ENCODE measurements at places on chromosomes 6 and 20.

GRCh38 chr20:20597966-20598365, 114.5 kb downstream of the RALGAPA2 start:
- DNase-seq = no peak

DNA sequence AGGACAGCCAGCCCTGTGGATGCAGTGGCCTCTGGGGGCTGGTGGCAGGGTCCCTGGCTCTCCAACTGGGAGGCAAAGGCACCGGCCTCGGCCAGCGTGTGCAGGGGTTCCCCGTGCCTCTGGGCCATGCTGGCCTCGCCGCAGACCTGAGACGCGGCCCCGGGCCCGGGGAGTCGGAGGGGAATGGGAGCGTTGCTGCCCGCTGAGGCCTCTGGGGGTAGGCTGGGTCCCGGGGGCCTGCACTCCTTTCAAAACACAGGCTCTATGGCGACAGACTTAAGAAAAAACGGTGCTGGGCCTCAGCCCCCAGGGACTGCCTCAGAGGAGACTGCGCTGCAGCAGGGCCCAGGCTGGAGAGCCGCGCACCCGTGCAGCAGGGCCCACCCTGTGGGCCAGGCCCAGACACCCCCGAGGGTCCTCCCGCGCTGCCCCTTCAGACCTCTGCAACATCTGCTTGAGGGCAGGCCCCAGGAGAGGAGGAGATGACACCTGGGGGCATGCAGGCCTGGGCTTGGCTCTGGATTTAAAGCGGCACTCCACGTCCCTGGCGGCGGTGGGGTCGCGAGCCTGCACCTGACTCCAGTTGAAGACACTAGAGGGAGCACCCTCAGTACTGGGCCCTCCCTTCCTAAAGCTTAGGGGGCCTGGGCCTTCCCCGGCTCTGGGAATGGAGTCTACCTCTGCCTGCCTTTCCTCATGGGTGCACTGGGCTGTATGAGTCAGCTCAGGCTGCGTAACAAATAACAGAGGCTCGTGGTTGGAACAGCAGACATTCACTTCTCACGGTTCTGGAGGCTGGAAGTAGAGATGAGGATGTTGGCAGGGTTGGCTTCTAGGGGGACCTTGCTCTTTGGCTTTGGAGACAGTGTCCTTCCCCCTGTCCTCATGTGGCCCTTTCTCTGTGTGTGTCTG, 117.4 kb upstream of the RPS6KA2 start:
- no peak for DNase-seq

DNA sequence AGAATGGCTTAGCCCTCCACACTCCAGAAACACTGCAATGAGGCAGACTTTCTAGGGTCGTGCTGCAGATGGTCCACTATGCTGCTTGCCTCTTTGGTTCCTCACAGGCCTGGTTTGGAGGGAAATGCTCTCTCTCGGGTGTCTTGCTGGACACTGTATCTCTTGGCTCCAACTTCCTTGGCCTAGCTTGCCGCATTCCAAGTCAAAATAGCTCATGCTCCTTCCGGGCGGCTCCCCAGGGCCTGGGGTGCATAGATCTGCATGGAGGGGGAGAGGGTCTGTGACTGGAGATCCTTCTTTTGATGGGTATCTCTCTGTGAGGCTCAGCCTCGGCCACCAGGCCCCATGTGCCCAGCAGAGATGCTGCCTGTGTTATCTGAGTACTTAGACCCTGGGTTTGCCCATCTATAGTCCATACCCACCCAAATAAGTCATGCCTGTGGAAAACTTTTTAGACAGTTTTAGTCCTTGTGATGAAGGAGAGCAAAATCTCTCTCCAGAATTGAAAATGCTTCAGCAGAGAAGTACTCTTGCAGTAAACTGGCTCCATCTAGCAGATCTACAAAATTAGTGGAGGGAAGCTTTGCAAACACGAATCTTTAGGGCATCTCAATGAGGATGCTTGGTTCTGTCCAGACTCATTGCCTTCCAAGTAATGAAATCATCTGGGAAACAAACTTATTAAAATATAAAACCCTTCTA, 264.1 kb upstream of the RIN2 start:
- DNase-seq = no peak

DNA sequence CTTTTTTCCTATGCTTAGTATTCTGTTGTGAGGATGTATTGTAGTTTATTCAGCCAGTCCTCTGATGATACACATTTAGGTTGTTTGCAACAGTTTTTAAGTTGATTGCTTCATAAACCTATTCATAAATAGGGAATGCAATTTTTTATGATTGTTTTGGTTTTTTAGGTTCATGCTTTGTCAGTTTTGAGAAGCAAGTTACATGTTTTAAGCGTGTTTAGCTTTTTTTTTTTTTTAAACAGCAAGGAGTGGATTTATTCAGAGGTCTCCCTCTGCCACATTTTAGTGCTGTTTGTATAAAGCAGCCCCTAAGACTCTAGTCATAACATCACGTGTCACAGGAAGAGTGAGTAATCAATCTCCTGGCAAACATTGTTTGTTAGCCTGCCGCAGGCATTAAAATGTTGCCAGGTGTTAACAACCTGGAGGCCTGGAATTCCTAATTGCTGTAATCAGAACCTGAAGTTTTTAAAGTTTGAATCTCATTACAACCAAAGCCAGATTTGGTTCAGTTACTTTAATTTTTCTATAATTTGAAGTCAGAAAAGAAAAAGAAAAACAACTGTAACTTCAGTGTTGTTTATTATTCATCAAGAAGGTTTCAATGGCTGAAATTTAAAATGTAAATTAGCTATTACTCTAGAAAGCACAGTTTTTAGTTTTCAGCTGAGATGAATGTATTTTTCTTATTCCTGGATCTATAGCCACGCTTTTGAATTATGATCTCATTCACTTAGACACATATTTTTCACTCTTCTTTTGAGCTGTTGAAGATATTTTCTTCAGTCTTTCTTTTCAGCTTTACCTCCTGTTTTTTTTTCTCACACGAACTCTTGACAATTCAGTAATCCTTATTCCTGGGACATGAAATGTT, 59.2 kb downstream of the KCNS1 start:
- no peak for DNase-seq

DNA sequence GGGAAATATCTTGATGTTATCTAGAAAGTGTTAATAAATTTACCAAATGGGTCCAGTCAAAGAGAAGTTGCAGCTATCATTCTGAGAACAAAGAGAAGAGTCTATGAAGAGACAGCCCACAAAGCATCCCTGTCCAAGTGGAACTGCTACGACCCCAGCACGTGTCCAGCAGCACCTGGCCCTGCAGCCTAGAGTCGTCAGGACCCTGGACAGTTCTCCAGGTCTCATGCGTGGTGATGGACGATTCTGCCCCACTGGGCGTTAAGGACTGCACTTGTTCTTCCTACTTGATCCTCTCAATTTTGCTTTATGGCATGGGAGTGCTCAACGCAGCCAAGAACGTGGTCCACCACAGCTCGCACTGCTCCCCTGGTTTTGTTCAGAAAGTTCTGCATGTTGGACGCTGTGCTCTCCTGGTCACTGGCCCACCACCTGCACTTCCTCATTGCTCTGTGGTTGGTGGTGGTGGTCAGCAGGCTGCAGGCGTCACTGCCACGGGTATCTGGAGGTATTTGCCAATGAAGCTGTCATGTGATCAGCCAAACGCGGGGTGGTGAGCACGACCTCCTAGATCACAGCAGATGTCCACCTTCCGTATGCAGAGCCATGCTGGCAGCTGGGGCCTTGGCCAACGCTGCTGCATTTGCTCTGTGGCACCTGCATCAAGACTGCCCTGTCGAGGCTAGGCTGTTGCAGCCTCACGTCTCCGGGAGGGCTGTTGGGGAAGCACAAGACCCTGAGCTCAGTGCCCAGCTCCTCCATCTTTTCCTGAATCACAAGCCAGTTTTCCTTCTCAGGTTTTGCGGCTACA, 356.4 kb downstream of the CDH4 start:
- peak; percentile 7 for DNase-seq

Data from stimulated activated CD4-positive, alpha-beta T cell treated with anti-CD3 and anti-CD28 coated beads, Interleukin-15, amount 100 ng/mL, for 24 hours (primary cell).